ENCODE measurements at places on chromosomes 1 and 21. TPM values are rescaled to one million over a fixed set of nuclear protein-coding genes. Genes with fewer than 3 reads are reported as not detected.

Gene OR2T2
- not detected for total RNA-seq

GRCh38 chr21:40689217-40689616 is 157.7 kb downstream of the DSCAM start:
- no peak for DNase-seq

- DNase-seq: no peak
Observed at GRCh38 chr1:157504646-157505045, 47.7 kb downstream of the FCRL5 start.

DNA sequence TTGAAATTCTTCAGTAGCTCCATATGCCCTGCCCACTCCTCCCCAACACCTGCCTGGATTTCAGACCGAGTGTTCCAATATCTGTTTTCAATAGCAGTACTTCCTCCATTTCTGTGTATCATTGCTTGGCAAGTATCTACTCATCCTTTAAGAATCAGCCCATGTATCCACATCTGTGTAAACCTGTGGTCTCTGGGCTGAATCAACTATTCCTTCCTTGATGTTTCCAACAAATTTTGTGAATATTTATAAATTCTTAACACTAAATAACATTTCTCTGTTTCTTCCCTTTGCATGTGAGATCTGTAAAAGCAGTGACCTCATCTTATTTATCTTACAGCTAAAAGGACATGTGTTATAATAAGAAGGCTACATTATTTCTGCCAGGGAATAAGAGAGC is 26.0 kb upstream of the UAP1 start:
- no peak for DNase-seq

- no peak for DNase-seq
Observed at GRCh38 chr1:202014060-202014459, 3.7 kb downstream of the ELF3 start.

- no peak for DNase-seq
Observed at GRCh38 chr1:226754793-226755533, 15.9 kb upstream of the ITPKB start.

Gene HPCA
- not detected for total RNA-seq

GRCh38 chr1:2300851-2301606 is 72.9 kb downstream of the SKI start:
- peak; percentile 62 for DNase-seq

DNA sequence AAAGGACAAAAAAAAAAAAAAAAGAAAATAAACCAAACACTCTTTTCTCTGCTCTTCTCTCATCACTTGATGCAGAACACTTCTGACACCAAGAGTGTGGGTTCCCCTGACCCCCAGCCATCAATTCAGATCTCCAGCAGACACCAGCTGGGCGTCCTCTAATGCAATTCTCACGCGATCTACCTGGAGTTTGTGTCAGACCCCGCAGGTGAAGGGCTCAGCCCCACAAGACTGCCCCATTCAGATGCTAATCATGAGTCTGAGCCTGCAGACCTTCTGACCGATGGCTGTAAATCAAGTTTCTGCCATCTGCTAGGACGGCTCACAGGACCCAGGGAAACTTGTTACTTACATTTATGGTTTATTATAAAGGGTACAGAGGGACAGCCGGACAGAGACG is 133.6 kb upstream of the C1orf174 start:
- DNase-seq: no peak

GRCh38 chr21:42608446-42608845 is 45.0 kb upstream of the PDE9A start:
- DNase-seq: no peak

Gene CD48
- total RNA-seq: not detected

DNA sequence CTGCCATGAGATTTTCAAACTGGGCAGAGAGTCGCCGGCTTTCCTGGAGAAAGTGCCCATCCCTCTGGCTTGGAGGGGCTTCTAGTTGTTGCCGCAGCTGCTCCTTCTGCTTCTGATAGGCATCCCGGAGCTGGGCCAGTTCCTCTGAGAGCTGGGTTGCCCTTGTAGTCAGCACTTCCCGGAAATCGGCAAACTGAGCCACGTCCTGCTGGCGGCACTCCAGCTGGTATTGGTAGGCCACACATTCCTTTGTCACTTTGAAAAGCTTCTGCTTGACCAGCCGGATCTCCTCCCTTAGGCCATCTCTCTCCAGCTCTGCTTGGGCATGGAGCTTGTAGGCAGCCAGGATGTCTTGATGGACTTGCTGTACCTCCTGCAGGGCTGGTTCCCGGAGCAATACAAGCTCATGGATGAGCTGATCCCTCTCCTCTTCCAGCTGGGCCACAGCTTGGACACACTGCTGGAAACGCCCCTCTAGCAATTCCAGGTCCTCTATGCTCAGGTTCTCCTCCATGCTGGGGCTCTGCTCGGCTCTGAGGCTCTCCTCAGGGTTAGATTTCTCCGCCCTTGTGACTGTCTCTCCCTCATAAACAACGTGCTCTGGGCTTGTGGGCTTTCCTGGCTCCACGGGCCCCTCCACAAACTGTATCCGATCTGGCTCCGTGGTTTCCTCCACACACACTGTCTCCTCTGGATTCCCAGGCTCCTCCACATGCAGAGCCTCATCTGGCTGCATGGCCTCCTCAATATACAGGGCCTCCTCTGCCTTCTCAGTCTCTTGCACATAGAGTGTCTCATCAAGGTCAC is 7.3 kb downstream of the SYNC start:
- peak; percentile 62 for DNase-seq

Gene OR6Y1
- total RNA-seq: not detected

All from endothelial cell of umbilical vein (primary cell).